ENCODE measurements at places on chromosomes 12 and 14.
A peak's percentile ranks its signal among the peaks of the same experiment; 100 is the strongest.

DNA sequence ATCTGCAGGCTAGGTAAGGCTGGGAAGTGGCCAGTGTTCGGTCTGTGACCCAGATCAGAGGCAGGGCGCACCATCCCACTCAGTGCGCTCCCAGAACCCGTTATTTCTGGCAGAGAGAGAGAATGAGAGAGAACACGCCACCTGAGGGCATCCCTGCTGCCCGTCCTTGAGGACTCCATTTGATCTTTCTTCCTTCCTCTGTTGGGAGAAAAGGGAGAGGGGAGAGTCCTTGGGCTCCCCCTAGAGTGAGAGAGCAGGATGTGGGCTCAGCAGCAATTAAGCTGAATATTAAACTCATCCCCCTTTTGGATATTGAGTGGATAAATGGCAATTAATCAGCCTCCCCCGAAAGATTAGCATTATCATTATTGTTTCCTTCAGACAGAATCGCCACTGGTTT is 70.6 kb downstream of the IFT43 start:
- DNase-seq: no peak

DNA sequence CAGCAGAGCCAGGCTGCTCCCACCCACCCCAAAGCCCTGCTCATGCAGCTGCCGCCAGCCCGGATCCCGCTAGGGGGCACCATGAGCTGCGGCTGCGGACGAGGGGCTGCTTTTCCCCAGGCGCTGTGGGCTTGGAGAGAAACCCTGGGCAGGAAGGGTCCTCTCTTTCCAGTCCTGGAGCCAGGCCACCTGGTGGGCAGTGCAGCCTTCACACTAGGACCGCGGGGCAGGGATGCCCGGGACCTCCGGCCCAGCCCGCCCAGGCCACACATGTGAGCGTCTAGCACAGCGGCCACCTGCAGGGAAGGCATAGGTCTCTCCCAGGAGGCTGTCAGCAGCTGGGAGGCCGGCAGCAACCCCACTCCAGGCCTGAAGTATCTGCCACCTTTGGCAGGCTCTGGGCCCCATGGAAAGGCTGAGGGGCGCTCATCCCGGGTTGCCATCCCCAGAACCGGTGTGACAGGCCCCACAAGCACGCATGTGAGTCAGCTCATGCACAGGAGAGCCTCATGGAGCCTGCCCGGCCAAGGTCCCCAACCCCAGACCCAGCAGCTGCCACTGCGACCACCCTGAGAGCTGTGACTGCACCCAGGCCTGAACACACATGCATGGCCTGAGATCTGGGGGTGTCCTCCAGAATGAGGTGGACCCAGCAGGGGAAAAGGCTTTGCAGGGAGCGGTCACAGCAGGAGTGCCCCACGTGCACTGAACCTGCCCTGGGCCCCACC is 280.0 kb upstream of the RTL1 start:
- DNase-seq: no peak

GRCh38 chr12:93098077-93098476 is 169.0 kb upstream of the EEA1 start:
- peak; percentile 21 for DNase-seq

GRCh38 chr14:90730206-90730766 is 85.9 kb downstream of the TTC7B start:
- no peak for DNase-seq

DNA sequence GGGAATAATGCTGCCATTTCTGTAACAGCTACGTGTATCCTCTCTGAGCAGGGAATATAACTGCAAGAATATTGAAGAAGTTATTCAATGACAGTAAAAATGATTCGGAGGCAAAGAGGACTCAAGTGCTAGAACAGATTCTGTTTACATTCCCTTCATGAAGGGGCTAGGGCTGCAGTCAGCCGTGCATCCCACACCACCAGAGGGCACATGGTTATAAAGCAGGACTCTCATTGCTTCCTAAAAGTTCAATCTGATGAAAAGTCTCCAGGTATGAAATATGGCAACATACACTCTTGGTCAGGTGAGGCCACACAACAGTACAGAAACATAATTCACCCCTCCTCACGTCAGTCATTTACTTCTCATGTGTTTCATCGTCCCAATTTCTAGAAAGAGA is 34.0 kb downstream of the TCHP start:
- no peak for DNase-seq

DNA sequence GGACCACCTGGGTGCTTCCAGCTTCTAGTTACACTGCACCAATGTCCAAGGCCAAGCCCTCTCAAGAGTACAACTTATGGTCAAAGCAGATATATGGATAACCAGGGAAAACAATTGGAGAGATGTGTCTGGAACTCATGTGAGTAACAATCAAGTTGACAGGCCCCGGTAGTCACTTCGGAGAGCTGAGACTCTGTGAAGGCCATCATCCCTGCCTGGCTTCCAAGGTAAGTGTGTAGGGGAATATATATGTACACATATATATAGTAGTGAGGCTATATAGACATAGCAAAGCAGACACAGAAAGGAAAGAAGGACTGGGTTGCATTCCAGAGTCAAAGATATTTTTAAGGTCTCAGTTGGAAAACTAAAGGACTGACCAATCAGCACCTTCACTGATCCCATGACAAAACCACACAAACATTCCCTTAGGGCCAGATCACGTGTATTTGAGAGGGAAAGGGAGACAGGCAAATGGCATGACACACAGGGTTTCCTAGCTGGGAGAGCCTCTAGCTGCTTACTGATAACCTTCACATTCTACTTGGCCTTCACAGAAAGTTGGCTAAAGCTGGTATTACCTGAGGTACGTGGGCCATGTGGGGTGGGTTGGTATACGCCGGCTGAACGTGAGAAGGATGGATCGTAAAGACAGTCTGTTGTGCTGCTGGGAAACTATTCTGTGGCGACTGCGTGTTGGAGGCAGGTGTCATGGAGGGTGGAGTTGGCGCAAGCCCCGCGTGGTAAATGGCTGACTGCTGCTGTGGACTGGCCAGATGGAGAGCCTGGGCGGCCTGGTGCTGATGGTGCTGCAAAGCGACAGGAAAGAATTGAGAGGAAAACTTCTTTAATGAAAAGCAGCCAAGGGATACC is 50.0 kb downstream of the SH2B3 start:
- DNase-seq: no peak

DNA sequence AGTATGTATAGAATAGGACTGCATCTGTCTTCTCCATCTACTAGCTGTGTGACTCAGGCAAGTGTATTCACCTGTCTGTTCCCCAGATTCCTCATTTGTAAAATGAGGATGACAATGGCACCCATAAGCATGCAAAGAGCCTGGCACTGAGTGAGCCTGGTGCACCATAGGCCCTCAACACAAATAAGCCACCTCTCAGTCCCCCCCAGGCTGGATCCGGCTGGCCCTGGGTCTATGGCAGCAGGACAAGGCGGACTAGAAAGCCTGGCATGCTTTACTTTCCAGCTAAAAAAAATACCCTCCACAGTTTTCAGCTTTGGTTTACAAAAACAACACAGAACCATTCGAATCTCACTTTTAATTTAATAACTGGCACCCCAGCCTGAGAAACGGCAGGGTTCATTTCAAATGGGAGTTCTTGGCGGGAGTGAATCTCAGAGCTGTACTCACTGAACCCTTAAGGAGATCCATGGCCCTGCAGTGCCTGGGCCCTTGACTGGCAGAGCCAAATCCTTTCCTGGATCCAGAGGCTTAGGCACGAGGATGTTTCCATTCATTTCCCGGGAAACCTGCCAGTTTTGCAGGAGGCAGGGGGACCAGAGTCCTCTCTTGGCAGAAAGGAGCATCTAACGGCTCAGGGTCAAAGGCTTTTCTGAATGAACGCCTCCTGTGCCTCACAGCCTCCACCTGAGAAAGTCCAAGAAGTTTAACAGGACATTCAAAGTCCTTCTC is 17.7 kb downstream of the SYNE3 start:
- no peak for DNase-seq

DNA sequence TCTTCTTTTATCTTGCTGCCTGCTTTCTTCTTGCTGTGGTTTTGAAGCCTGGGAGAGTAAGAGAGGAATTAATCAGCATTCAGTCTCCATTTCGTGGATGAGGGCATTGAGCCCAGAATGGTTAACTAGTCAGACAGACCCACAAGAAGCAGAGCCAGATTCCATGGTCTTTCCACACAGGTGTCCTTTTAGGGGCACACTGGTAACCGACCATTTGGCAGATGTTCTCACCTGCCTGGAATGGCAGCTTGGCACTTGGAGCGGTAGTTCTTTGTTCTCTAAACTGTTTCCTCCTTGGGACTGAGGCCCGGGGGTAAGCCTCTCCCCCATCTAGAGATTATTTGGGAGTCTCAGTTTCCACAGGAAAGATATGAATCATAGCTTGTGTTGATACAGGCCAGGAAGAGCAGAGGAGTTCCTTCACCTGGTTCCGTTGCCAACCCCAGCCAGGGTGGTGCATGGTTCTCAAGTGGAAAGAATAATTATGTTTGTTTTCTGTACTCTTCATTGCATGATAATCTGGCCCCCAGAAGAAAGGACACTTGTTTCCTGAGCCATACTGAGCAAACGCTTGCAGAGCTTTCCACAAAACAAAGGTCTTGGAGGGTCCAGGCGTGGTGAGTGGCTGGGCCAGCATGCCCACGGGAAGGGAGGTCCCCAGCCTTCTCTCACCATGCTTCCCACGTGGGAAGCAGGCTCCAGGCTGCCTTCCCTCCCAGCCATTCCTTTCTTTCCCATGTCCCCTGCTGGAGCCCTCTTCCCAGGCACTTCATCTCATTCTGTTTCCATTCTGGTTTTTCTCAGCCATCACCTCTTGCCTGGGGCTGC is 2.0 kb upstream of the KRT75 start:
- no peak for DNase-seq

- no peak for DNase-seq
Measured at GRCh38 chr12:15562263-15562662, 226.9 kb downstream of the EPS8 start.

DNA sequence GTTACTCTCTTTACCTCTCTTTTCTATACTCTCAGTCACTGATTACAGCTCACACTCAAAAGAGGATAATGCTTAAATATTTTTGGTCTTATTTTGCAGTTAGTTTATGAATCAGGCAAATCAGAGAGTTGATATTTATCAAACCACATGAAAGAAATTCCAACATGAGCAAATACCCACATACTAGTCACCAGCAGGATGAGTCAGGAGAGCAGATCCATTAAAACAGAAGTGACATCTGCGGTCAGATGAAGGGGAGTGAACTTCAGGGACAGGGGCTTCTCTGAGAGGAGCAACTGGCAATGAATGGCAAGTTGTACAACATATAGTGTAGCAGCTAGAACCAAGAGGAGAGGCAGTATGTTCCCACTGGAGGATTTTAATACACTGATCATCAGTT is 258.7 kb downstream of the SYT10 start:
- DNase-seq: no peak

DNA sequence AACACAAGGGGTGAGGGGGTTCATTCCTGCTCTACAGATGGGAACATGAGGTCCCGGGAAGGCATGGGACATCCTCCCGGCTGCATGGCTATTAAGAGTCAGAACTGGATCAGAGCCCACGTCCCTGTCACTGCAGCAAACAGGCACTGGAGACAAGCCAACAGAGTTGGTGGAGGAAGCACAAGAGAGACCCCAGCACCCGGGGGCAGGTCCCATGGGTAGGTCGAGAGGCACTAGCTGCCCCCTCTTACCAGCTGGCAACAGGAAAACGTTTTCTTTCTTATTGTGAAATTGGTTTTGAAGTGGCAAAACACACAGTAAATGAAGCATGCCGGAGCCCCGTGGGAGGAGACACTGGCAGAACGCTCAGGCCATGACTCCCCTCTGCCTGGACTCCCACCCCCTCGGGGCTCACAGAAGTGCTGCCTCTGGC is 43.6 kb downstream of the SYNE3 start:
- no peak for DNase-seq

DNA sequence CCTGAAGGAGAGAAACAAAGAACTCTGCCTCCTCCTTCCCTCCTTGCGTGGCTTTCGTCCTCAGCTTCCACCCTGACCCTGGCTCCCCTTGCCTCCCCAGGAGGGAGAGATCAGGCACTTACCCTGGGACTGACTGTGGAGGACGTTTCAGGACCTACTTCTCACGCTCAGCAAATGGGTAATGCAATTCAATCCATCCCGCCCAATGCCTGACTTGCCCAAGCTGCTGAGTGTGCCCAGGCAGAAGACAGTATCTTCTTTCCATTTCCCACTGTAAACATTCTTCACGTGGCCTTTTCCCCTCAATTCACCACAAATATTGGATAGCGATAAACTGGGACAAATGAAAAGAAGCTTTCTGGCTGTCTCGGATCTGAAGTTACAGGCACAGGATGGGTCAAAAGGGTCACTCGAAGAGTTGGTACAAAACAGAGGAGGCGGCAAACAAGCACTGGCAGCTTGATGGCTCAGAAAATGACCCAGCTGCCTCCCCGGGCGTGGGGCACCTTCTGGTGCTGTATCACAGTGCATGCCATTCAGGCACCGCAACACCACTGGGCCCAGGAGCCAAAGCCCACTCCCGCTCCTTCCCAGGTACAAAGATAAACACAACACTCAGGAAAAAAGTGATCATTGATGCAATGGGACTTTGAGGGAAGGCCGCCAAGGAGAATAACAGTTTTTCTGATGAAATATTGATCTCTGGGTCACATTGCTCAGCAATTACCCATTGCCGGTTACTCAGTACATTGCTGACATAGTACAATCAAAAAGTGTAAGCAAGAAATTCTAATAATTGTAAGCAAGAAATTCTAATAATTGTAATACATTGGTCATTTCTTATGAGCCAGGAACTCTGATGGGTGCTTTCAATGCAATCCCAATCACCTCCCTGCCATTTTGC is 65.8 kb downstream of the TRIM9 start:
- no peak for DNase-seq

DNA sequence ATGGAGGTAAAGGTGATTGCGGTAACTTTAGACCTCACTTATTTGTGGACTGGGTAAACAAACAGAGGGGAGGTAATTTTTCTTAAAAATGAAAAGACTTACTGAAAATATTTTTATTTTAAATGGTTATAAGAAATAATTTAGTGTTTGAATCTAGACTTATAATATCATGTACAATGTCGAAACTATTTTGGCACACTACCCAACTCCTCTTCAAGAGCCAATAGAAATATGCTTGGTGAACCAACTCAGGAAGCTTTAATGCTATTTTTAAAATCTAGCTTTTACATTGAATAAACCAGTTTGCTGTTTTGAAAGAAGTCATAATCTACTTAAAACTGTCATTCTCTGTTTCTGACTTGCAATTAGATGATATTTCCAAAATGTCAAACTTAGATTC is 175.8 kb upstream of the NPAS3 start:
- DNase-seq: no peak

GRCh38 chr12:48994224-48995085 is 4.7 kb downstream of the DDN start:
- DNase-seq: no peak

- no peak for DNase-seq
Measured at GRCh38 chr12:31588976-31589375, 2.0 kb downstream of the DENND5B start.

All from activated T-helper 9 cell treated with anti-CD3 and anti-CD28 coated beads, Interleukin-2, amount 50 U/mL, for 16 hours (primary cell).